ENCODE measurements at places on chromosomes 12 and 14.

GRCh38 chr12:124626971-124627411 is 59.6 kb upstream of the NCOR2 start:
- no peak for DNase-seq

DNA sequence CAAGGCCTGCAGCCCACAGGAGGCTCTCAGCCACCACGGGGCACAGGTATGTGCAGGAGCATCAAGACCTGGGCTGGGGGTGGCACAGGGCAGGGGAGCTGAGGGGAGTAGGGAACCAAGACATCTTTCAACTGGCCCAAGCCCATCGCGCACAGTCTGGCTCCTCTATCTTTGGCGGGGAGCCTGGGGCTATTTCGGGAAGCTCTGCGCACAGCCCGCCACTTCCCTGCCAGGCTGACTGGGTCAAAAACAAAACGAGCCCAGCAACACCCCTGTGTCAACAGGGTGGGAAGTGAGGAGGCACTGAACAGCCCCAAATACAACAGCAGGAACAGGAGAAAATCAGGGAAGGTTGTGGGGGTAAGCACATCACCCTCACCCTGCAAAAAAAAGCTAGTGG is 83.9 kb downstream of the ARL6IP4 start:
- no peak for DNase-seq

- DNase-seq = no peak
Measured at GRCh38 chr14:92922883-92923743, at the start of gene CHGA. CHGA (plus strand) TSS chr14:92923150; CDS start chr14:92923360, 210 bp downstream.

DNA sequence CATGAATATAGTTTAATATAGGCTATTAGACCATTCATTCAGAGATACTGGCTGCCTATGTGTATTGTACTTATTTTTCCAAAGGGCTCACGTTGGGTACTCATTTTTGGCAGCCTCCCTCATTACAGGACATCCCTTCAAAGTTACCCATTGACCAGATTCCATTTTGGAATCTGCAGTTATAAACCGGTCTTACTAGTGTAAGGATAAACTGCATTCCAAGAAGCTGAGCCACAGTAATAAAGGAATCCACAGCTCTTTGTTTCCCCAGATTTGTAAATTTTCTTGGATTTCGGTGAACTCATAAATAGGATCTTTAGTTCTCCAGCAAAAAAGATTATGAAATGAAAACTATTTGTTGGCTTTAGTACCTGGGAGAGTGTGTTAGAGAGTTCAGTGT is 18.9 kb upstream of the CFL2 start:
- DNase-seq = no peak

- DNase-seq = peak; percentile 7
Measured at GRCh38 chr12:107912421-107913004, 138.0 kb downstream of the ASCL4 start.

- no peak for DNase-seq
Measured at GRCh38 chr14:105418269-105419194, 1.1 kb upstream of the MTA1 start.

DNA sequence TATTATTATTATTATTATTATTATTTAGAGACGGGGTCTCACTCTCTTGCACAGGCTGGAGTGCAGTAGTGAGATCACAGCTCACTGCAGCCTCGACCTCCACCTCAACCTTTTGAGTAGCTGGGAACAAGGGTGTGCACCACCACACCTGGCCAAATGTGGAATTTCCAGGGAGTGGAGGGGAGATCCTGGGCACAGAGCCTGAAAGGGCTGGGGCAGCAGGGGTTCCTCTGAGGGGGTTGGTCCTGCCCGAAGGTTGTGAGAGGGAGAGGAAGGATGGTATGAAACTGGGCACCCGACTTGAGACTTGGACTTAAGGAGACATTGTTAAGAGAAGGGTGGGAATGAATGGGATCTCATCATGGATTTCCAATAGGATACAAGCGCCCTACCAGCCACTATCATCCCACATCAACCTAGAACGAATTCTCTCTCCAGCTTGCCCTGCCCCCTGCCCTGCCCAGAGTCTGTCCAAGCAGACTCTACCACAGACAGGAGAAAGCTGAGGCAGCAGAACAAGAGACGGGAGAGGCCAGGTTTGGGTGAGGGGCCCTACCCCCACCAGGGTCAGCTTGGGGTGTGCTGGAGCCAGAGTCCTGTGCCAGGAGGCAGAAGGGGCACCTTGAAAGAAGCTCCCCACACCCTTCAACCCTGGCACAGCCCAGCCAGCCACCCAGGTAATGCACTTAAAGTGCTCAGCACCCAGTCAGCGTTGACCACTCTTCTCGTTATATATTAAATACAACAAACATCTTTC is 2.4 kb upstream of the DYNC1H1 start:
- no peak for DNase-seq

GRCh38 chr12:40142001-40142744 is 36.3 kb upstream of the SLC2A13 start:
- no peak for DNase-seq

GRCh38 chr12:57489157-57489641 is 1.3 kb downstream of the MARS1 start:
- DNase-seq = no peak

DNA sequence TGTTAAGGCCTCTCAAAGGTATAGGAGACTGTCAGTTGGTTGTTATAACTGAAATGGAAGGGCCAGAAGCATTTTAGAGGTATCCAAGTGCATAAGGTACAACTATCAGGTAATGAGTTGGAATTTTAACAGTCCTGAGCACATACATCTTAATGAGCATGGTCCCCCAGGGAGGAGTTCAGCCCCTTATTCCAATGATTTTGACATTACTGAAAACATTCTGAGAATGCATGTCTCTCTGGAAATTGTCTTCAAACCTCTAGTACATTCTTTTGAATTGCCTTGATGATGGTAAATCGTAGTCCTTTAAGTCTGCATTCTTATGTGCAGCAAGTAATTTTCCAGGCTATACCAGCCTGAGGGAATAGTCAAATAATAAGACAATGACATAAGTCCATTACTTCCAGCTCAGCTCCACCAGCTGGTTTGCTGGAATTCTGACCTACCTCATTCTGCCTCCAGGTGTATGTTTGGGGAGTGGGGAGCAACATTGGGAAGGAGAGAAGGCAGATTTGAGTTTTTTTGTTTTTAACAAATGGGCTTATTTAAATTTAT is 239.2 kb downstream of the MSRB3 start:
- no peak for DNase-seq

GRCh38 chr14:103828315-103828967 is 18.9 kb downstream of the PPP1R13B start:
- DNase-seq = no peak

GRCh38 chr12:109451400-109451799 is 25.7 kb downstream of the KCTD10 start:
- no peak for DNase-seq

GRCh38 chr12:126342866-126343265 is 1277.6 kb downstream of the AACS start:
- no peak for DNase-seq

DNA sequence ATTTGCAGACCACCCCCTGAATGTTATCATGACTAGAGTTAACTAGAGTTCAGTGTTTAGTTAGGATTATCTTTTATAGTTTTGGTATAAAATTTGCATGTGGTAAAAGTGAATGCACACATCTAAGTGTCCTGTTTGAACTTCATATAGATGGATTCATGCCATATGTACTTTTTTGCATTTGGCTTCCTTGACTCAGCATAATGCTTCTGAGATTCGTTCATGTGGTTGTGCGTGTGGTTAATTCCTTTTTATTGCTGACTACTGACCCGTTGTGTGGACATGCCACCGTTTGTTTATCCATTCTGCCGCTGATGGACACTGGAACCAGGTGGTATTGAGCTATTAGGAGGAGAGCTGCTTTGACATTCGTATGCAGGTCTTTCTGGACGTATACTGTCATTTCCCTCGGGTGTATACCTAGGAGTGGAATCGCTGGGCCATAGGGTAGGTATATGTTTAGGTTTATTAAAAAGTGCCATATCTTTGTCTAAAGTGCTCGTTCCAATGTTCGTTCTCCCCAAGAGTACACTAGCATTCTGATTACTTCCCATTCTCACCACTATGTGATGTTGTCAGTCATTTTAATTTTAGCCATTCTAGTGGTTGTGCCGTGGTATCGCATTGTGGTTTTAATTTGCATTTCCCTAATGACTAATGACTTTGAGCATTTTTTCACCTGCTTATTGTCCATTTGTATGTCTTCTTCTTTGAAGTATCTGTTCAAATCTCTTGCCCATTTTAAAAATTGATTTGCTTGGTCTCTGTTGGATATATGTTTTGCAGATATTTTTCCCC is 37.7 kb downstream of the RIN3 start:
- no peak for DNase-seq

GRCh38 chr12:17609153-17609552 is 480.8 kb downstream of the RERGL start:
- no peak for DNase-seq

- no peak for DNase-seq
Measured at GRCh38 chr14:104973135-104973384, 5.1 kb downstream of the AHNAK2 start.

GRCh38 chr12:128444598-128444997 is 177.6 kb downstream of the TMEM132C start:
- no peak for DNase-seq

GRCh38 chr12:12334367-12335040 is 15.5 kb downstream of the MANSC1 start:
- DNase-seq = no peak

GRCh38 chr12:74945771-74946198 is 263.9 kb downstream of the KCNC2 start:
- no peak for DNase-seq

DNA sequence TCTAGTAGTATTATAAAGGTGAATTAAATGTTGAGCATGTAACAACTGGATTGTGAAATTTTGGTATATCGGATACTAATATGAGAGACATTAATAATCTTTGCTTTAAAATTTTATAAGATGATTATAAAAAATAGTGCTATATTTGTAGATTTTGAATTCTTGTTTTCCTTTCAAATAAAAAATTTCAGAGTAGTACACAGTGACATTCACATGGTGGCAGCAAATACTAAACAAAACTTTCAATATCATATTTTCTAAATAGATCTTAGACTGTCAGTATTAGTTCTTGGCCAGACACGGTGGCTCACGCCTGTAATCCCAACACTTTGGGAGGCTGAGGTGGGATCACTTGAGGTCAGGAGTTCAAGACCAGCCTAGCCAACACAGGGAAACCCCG is 166.0 kb downstream of the NAV3 start:
- no peak for DNase-seq
